Lung (tissue), 17 donors: ENCODE measurements at places on chromosomes 2 and 18.

DNA sequence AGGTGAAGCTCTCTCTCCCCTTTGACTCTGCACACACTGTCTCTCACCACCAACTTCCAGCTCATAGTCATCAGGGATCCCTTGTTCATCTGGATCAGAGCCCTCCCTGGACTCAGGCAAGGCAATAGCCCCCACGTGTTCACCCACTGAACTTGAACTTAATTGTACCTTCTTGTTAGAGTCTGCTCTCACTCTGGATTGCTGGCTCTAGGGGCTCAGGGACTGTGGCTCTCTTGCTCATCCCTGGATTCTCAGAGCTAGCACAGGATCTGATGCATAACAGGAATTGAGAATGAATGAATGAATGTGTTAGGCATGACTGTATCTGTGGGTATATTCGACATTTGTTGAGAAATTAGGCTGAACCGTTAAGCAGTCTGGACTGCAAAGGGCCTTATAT is 16.7 kb upstream of the ASAP2 start:
- DNase-seq = no peak
- no peak overlapping the region for H3K4me3 ChIP-seq
- no peak overlapping the region for H3K27ac ChIP-seq
- H3K4me1 ChIP-seq = peaks cover 11% of the 10 kb centered on the region
- no peaks in the 10 kb centered on the region for H3K27me3 ChIP-seq

GRCh38 chr2:85400541-85401463 is 9.4 kb downstream of the CAPG start:
- H3K27me3 ChIP-seq = no peaks in the 10 kb centered on the region
- H3K27ac ChIP-seq = no peak overlapping the region

DNA sequence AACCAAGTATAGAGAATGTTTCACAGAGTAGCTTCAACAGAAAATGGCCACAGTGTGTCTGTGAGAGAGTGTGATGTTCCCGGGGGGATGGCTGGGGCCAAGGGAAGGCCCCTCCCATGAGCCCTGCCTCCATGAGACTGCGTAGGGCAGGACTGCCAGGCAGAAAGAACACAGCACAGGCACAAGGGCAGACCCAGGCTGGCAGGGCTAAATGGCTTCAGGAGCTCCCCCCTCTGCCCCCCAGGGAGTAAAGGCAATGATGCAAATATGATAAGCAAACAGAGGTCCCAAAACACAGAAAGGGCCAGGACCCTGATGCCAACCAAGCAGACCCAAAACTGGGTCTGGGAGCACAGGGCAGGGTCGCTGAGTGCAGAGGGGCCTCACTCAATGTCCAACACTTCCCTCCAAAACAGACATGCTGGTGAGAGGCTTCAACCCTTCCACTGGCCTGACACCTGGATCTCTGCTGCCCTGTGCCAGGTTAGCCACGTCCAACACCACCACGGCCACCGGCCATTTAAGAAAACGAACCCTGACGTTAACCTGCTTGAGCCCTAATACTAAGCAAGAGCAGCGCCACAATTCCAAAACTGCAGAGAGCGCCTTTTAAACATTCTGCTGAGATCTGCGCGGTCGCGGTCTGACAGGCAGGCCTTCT is 90.3 kb downstream of the HDAC4 start:
- DNase-seq = no peak
- H3K36me3 ChIP-seq = no peaks in the 10 kb centered on the region
- no peak overlapping the region for H3K27ac ChIP-seq
- H3K27me3 ChIP-seq = no peaks in the 10 kb centered on the region
- no peak overlapping the region for H3K4me3 ChIP-seq

- no peak for DNase-seq
- no peak overlapping the region for H3K4me3 ChIP-seq
- H3K27me3 ChIP-seq = peaks cover 68% of the 10 kb centered on the region
Measured at GRCh38 chr18:78972385-78972918, 7.2 kb upstream of the SALL3 start.

- no peak for DNase-seq
- H3K27me3 ChIP-seq = no peaks in the 10 kb centered on the region
- H3K4me1 ChIP-seq = no peaks in the 10 kb centered on the region
- H3K27ac ChIP-seq = no peak overlapping the region
Measured at GRCh38 chr2:99350194-99350593, 13.0 kb downstream of the EIF5B start.
